ENCODE measurements at places on chromosomes 16 and 17.

DNA sequence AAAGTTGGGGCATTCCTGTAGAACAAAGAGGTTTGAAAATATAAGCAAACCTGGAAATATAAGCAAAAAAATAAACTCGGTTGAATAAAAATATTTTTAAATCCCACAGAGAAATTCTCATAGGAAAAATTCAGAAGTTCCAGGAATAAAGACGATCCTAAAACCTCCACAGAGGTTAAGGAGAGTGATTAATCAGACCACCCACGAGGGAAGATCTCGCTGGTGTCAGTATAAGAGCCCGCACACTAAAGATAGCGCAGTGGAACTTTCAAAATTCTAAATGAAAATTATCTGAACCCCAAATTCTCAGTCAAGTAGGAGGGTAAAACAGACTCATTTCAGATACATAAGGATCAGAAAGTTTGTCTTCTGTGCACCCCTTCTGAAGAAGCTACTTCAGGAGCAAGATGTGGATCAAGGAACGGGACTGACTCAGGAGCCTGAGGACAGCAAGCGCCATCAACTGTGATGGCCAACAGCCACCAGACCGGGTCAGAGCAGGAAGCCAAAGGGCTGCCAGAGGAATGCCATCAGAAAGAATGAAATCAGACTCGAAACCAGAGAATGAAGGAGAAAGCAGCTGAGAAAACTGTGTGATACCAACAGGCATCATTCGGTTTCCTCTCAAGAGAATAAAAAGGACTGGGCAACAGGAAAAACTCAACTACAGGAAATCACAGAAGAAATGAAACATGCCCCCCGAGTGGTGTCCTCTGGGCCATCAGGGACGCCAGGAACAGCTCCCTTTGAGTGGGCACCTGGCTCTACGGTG is 66.9 kb downstream of the CYTH1 start:
- DNase-seq: no peak

DNA sequence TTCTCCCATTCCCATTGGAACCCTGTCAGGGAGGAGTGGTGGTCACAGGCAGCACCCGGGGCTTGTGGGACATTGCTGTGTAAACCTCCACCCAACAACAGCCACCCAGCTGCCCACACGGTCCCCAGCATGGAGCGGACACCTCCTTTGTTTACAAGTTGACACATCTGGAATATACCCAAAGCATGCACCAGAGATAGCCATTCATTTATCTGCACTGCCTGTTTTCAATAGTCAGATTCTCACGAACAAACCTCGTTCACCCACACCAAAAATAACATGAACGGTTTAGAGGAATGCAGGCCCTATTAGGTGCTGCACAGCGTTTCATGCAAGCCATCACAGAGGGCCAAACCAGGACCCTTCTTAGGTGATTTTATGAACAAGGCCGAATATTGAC is 244.8 kb downstream of the FOXL1 start:
- no peak for DNase-seq

DNA sequence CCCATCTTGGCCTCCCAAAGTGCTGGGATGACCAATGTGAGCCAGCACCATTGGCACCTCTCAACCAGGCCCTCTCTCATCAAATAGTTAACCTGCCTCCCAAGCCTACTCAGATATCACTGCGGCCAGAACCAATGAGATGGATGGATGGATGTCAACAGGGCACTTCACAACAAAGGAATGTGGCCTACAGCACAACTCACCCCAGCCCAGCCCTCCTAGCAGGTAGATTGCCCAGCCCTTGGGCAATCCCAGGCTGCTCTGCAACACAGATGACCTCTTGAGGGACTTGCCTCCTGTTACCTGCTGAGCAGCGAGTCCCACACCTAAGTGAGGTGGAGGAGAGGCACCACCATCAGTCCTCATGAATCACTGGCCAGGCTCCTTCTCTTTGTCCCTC is 22.6 kb upstream of the KIFC3 start:
- DNase-seq: no peak

DNA sequence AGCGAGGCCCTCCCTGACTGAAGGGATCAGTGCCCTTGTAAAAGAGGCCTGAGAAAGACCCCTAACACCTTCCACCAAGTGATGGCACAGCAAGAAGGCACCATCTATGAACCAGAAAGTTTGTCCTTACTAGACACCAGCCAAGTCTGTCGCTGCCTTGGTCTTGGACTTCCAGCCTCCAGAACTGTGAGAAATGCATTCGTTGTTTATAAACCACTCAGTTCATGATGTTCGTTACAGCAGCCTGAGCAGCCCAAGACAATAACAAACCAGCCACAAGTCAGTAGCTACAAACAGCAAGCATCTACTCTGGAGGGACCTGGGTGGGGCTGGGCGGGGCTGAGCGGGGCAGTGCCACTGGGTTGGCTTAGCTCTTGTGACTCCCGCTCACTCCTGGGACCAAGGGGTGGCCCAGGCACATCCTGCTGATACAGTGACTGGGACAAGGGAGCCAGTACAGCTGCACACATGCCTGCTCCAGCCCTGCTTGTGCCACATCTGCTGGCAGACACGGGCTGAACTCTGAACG is 234.9 kb downstream of the IRF8 start:
- no peak for DNase-seq

- DNase-seq: no peak
Measured at GRCh38 chr17:78332991-78333390, 26.9 kb downstream of the SOCS3 start.

- DNase-seq: no peak
Measured at GRCh38 chr17:64154717-64155116, 24.8 kb upstream of the ERN1 start.

- no peak for DNase-seq
Measured at GRCh38 chr16:24511174-24511573, 28.2 kb upstream of the RBBP6 start.

- no peak for DNase-seq
Measured at GRCh38 chr16:51197953-51198748, 47.1 kb upstream of the SALL1 start.

DNA sequence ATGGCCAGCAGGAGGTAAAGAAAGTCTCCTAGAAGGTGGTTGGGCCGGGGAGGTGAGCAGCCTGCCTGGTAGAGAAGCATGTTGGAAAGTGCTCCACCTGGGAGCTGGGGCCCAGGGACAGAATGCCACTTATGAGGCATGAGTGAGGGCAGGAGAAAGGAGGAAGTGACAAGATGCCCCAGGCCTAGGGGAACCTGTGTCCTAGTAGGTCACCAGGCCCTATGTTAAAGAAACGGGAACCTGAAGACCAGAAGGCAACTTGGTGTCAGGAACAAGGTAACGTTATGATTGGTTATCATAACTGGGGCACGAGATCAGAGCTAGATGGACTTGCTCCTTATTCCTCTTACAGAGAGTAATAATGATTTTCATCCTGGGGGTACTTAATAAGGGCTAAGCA is 34.3 kb downstream of the PITPNC1 start:
- no peak for DNase-seq

- no peak for DNase-seq
Measured at GRCh38 chr16:86357950-86358349, 152.4 kb upstream of the FOXF1 start.

DNA sequence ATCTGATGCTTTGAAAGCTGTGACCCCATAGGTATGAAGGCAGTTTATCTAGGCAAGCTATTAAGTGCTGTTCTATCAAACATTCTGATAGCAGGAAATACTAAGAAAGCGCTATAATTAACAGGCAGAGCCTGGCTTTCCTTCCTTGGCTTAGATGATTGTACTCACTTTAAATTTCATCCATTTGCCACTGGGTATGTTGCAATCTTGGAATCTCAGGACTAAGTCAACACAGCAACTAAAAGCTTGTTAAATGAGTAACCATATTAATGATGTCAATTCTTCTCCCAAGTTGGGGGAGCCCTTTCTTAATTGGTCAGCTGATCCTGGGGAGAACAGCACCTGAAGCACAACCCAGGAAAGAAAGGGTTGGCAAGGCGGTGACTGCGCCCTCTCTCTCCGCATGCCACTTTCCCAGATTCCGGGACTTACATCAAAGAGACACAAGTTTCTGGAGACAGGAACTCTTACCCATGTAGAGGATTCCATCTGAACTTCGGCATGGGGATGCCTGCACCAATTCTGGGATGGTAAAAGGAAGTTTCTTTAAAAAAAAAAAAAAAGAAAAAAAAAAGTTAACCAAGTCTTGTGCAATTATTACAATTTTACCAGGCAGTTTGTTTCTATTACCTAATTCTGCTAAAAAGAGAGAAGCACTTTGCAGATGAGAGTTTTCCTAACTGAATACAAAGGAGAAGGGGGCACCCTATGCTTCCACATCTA is 54.4 kb upstream of the ICAM2 start:
- no peak for DNase-seq

GRCh38 chr17:63309021-63309420 is 137.1 kb downstream of the CYB561 start:
- DNase-seq: no peak

GRCh38 chr17:40794466-40794865 is 5.3 kb downstream of the KRT28 start:
- DNase-seq: no peak

- no peak for DNase-seq
Measured at GRCh38 chr17:66987059-66987616, 22.6 kb downstream of the CACNG4 start.

DNA sequence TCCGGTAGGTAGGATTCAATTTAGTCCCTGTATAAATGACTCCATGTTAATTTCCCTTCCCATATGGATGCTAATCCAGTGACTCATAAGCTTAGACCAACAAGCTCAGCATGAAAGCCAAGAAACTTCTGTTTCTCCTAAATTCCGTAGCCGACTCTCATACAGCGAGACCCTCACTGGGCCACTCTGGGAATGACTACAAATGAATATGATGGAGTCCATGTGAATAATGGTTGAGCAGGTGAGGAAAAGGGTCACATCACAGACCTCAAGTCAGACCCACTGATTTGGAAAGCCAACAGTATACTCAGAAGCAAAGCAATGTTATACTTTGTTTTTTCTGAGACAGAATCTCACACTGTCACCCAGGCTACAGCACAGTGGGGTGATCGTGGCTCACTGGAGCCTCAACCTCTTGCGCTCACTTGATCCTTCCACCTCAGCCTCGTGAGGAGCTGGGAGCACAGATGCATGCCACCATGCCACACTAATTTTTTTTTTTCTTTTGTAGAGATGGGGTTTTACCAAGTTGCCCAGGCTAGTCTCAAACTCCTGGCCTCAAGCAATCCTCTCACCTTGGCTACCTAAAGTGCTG is 14.6 kb downstream of the RSL1D1 start:
- no peak for DNase-seq

All from NCI-H187 treated with DMSO at 0.1 percent for 48 hours (cell line).